Kidney (tissue), 22 donors: ENCODE measurements at places on chromosomes 3 and 15. TPM values are rescaled to one million over a fixed set of nuclear protein-coding genes. Genes with fewer than 3 reads are reported as not detected.
A peak's percentile ranks its signal among the peaks of the same experiment; 100 is the strongest.

DNA sequence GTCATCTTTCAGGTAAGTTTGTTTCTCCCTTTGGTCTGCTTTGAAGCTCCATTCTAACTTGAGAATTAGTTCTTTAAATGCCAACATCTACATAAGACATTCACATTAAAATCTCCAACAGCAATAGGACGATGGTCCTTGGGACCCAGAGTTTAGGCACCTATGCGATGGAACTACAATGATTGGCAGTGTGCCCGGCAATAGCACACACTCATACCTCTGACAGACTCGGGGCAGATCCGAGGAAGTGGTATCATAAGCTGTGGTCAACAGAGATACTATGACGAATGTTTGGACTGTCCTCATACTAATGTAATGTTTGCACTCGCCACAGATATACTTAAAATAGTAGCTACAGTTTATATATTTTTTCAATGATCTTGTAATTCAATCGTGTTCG is 34.2 kb upstream of the NR2F2 start:
- no peak for DNase-seq

DNA sequence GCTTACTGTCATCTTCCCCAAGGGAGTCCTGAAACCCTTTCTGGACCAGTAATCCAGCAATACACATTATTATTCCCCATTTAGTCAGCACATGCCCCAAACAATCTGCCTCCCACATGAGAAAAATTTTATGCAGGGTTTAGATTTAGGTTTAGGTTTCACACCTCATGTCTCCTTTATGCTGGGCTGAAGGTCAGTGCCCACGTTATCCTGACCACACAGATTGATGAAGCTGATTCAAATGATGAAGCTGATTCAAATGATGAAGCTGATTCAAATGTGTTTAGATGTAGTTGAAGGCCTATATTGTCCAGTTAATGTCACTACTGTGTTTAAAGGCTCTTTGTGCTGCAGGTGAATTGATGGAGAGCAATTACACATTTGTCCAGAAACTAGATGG is 18.1 kb upstream of the ZBED2 start:
- no peak for DNase-seq

DNA sequence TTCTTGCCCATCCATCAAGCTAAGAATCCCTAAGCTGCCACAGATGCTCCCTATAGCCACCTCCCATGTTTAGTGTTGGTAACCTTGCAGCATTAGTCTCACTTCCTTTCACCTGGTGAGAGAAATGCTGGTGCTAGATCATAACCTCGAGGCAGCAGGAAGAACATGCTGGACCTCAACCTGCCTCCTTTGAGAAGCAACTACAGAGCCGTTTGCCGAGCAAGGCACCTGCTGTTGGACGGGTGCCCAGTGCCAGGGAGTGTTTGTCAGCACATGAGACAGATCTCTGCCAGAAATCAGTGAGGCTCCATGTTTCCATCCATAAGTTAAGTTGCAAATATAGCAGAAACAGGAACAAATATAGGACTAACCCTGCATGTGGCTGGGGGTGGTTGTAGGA is 955.7 kb downstream of the TUSC7 start:
- no peak for DNase-seq

GRCh38 chr3:194877291-194878119 is 191.8 kb downstream of the FAM43A start:
- peak; percentile 4 for DNase-seq

GRCh38 chr3:58586776-58587192 is 9.6 kb upstream of the FAM107A start:
- peak; percentile 73 for DNase-seq

DNA sequence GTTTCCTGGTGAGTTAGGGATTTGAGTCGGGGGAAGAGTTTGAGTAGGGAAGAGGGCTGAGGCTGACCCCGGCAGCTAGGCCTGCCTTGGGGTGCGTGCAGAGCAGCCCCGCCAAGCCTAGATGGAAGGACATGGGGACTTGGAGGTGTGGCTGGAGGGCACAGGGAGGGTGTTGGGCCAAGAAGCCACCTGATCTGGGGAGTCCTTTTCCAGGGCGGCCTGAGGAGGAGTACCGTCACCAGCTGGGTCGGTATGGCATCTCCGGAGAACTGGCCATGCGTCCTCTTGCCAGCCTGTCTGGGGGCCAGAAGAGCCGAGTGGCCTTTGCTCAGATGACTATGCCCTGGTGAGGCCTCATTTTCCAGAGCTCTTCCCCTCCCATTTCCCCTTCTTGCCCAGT is 6.9 kb downstream of the ABCF3 start:
- DNase-seq: no peak

- DNase-seq: no peak
Observed at GRCh38 chr3:187849016-187849654, 103.9 kb upstream of the BCL6 start.

- peak; percentile 57 for DNase-seq
Observed at GRCh38 chr15:94743668-94744067, 512.3 kb downstream of the MCTP2 start.

Gene DUOX1
- total RNA-seq: 1.6 TPM

Gene VPS13C
- 106 TPM for total RNA-seq

GRCh38 chr3:184338511-184338945 is 1.1 kb downstream of the FAM131A start:
- peak; percentile 92 for DNase-seq

- DNase-seq: no peak
Observed at GRCh38 chr15:85582131-85583079, 202.0 kb downstream of the AKAP13 start.

DNA sequence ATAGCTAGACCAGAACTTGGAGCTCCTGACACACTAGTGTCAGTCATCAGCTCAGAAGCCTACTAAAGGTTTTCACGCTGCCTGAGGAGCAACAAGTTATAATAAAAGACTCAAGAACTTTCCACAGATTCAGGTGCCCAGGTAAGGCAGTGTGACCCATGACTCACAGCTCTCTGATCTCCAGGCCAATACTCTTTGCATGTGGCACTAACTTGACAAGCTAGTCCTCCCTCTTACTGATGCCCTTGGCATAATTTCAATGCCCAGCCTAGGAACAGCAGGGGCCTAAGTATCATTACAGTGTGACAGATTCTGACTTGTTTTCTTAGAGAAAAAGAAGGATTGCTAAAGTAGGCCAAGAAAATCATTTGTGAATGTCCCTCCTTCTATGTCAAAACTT is 38.4 kb downstream of the MEIS2 start:
- DNase-seq: no peak

DNA sequence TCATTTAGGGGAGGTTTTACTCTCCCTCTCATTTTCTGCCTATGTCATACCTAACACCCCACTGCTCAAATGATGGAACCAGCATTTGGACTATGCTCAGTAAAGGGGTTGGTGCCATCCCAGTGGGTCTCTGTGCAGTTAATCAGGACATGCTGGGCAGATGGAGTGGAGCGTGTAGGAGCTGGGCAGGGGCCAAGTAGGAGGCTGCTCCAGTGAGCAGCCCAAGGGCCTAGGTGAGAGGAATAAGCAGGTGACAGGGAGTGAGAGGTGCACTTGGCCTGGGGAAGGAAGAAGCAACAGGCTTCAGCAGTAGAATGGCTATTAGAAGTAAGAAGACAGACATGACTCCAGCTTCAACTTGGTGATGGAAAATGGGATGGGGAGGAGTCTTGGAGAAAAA is 72.2 kb downstream of the EPHB1 start:
- DNase-seq: no peak

DNA sequence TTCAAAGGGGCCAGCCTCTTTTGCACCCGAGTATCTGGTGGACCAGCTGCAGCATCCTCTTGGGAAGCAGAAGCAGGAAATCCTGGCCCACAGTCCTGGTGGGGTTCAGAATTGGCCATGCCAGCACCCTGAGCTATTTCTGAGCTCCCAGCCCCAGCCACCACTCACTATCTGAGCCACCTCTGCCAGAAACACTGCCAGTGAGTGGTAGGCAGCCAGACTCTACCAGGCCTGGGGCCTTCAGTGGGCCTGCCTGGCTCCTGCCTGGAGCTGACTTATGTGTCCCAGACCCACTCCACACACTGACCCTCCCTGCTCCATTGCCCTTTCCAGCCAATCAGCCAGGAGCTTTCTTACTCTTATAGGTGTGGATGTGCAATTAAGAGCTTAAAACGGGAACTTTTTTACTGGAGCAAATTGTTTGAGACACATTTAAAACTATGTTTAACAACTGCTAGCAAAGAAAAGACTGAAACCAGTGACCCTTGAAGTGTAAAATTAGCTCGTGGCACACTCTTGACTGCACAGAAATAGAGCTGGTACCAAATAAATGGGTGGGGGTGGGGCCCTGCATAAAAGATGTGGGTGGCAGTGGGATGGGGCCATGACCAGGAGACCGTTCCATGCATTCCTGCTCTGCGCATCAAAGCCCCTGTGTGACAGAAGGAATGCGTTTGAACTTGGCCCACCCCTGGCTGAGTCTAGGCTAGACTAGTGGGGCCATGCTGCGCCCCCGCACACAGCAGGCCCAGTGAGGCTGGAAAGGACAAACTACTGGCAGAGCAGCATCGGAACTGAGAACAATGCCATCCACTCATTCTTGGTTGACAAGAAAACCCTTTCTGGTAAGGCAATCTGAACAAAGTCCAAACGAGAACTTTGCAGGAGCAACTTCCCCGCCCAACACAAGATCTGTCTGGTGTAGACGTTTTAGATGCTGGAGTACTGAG is 48.0 kb downstream of the CTNNB1 start:
- DNase-seq: peak; percentile 55

GRCh38 chr3:170089862-170090600 is 52.2 kb downstream of the GPR160 start:
- DNase-seq: no peak

GRCh38 chr15:77538027-77538451 is 94.7 kb downstream of the LINGO1 start:
- DNase-seq: no peak

GRCh38 chr3:74036568-74036967 is 411.8 kb upstream of the PDZRN3 start:
- DNase-seq: no peak

- DNase-seq: no peak
Observed at GRCh38 chr15:70385711-70386110, 288.0 kb upstream of the TLE3 start.

DNA sequence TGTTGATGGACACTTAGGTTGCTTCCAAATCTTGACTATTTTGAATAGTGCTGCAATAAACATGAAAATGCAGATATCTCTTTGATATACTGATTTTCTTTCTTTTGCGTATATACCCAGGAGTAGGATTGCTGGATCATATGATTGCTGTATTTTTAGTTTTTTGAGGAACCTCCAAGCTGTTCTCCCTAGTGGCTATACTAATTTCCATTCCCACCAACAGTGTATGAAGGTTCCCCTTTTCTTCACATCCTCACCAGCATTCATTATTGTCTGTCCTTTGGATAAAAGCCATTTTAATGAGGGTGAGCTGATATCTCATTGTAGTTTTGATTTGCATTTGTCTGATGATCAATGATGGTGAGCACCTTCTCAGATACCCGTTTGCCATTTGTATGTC is 12.5 kb downstream of the PATL2 start:
- no peak for DNase-seq

DNA sequence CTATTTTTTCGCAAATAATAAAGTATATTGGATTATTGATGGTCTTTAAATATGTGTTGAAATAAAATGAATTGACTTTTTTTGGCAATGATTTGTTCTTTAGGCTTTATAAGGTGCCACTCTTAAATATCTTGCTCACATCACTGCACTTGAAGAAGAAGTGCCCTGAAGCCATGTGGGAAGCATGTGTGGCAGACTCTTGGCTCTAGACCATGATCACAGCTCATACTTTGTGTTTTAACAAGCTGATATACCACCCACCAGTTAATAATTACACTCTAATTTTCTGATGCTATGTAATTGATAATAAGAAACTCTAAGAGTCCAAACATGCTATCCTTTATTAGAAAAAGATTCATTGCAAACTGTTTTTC is 52.1 kb upstream of the TGFBR2 start:
- no peak for DNase-seq

Gene CHAC1
- total RNA-seq: 4.7 TPM

Gene AADACL2
- not detected for total RNA-seq

DNA sequence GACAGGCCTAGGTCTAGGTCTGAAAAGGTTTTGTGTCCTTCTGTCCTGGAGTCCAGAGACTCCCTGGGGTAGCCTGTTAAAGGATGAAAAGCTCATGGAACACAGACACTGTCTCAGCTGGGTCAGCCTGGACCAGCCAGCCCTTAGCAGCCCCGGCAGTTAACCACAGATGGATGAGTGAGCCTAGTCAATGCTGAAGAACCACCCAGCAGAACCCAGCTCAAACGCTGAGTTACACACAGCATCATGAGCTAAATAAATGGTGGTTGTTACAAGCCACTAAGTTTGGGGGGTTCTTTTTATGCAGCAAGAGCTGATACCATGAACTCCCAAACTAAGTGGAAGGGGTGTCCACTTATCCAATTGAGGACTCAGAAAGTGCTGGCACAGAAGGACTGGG is 472.8 kb upstream of the PROK2 start:
- DNase-seq: no peak

GRCh38 chr3:197855571-197855970 is 64.5 kb downstream of the LRCH3 start:
- no peak for DNase-seq

Gene GP9
- not detected for total RNA-seq

Gene GRAMD2A
- total RNA-seq: 5.4 TPM

DNA sequence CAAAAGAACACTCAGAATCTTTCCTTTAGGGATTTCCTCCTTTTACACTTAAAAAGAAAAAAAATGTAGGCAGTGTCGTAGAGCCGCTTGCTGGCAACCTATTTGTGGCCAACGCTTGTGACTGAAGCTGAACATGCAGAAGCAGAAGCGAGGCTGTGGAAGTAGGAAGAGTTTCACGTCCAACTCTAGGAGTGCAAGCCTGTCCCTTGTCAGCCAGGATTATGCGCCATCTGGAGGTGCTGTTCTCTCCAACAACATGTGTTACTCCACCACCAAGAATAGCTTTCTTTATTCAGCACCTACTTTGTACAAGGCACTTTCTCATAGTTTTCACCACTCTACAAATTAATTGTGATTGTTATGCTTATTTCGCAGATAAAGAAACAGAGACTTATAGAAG is 223.2 kb upstream of the LMCD1 start:
- DNase-seq: no peak

DNA sequence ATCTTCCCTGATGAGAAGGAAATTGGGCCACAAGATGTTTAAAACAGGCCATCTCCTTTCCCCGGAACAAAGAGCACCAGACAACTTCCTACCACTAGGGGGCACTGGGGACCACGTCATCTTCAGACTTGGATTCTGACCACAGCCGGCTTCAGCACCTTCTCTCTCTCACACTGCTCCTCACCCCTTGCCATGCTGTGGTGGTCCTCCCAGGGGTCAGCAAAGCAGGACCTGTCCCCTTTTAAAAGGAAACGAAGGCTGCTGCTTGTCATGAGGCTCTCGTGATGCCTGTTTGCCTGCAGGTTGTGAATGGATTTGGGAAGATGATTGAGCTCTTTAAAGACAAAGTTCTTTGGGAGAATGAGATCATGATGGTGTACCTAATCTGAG is 16.2 kb downstream of the RFT1 start:
- peak; percentile 81 for DNase-seq

GRCh38 chr15:70704731-70705130 is 58.6 kb downstream of the UACA start:
- DNase-seq: no peak

DNA sequence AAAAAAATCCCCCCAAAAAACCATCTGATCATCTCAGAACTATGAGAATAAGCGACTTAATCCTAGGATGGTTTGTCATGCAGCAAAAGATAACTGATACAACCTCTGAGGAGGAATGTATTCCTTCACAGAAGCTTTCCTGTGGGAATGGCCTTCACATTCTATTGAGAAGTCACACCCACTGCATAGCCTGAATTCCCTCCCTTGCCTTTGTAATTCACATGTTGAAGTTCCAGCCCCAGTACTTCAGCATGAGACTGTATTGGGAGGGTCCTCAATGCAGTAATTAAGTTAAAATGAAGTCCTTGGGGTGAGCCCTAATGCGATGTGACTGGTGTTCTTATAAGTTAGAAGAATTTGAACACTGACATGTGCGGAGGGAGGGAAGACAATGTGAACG is 395.2 kb downstream of the TUSC7 start:
- no peak for DNase-seq

Gene CXCR6
- 2.7 TPM for total RNA-seq
